Kidney glomerular epithelial cell (primary cell): ENCODE measurements at places on chromosomes 3 and 15.

DNA sequence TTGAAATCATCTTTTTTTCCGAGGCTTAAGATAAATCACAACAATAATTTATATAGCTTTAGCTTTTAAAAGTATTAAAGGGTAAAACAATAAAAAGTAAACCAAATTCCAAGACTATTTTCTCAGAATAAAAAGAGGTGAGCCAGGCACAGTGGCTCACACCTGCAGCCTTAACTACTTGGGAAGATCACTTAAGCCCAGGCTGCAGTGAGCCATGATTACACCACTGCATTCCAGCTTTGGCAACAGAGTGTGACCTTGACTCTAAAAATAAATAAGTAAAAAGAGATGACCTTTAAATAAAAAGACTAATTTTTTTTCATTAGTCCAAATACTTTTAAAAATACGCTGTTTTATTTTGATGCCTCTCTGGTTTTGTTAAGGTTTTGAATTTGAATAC, 54.4 kb downstream of the C3orf80 start:
- DNase-seq = no peak

DNA sequence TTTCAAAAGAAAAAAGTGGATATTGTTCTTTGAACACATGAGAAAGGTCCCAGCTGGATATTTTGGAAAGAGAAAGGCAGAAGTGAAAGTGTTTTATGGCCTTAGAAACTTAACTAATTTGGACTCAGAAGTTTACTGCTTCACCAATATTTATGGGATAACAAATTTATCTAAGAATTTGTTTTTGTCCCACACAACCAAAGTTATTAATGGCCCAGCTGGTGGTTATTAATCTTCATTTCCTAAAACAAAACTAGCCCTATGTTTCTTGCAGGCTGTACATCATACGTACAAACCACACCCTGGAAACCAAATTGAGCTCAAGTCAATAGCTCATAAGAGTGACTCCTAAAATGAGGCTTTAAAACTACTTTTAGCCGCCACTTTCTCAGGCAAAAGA, 372.9 kb upstream of the LMCD1 start:
- DNase-seq = no peak

GRCh38 chr3:160464321-160464720, 14.7 kb upstream of the TRIM59 start:
- DNase-seq = no peak

GRCh38 chr3:185605566-185605965, 19.5 kb downstream of the SENP2 start:
- DNase-seq = no peak

- no peak for DNase-seq
Measured at GRCh38 chr15:42131826-42132806, 24.3 kb downstream of the PLA2G4F start.

GRCh38 chr3:122409446-122409845, 6.4 kb downstream of the WDR5B start:
- no peak for DNase-seq

DNA sequence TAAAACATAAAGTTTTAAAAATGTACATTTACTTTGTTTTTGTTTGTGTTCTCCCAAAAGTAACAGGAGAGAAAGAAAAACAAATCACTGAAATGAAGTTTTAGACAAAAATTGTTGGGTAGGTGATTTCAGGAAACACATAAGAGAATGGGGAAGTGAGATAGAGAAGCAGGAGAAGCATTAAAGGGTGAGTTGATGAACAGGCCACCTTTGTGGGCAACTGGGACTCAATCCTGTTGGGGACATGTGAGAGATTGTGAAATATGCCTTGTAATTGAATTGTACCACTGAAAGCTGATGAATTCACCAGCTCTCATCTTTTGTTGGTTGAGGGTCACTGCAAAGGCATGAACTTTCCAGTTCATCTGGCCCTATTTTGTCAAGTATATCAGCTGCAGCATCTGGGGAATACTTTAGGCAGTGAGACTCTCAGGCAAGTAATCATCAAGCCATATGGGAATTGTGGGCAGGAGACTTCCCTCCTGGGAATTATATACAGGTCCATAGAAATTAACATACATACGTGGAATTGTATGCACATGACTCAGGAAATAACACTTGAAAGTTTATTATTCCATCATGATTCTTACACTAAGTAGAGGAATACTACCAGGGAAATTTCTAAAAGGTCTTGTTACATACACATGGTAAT, 181.0 kb downstream of the ZBBX start:
- DNase-seq = no peak

- no peak for DNase-seq
Measured at GRCh38 chr3:168431491-168431890, 335.8 kb upstream of the GOLIM4 start.

DNA sequence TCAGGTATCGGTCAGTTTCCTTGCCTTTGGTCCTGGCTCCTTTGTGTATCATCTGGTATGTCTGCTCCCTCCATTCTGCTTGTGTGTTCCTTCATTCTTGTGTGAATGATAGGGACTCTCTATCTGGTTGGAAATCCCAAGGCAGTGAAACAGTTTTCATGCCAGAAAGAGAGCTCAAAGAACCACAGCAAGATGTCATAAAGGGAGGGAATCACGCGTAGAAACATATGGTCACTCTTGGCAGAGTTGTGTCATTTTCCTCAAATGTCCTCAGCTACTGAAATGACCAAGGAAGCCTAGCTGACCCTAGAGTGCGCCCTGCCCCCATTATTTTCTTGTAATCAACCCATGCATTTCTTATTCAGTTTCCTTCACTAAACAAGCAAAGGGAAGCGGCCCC, 48.0 kb downstream of the RASGRP1 start:
- no peak for DNase-seq

DNA sequence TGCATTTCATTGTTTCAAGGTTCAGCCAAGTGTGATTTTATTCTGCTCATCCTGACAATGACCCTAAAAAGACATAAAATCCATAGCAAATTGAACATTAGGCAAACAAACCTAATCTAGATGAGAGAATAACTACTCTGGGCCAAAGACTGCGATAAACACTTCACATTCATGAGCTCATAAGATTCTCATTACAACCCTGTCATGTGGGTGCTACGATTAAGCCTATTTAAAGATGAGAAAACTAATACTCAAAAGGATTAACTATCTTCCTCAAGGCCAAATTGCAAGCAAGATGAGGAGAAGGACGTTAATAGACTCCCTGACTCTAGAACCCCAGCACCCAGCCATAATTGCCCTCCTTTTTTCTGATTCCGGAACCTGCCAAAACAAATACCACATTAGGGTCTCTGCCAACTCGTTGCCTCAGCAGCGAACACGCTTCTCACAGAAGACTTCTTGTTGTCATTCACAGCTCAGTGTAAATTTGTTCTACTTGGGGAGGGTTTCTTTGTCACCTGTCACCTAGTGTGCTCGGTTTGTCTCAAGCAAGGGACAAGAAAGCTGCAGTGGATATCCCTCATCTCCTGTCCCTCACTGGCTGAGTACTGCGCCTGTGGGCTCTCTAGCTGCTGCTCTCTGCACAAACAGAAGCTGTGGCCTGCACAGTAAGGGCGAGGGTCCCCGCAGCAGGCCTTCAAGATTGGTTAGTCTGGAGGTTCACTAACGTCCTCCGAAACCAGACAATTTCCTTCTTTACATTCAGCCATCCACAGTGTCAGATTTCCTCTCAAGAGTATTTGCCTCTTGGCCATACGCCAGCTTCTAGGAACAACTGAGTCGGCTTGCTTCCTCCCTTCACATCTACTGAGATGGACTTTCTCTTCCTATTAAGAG, 200.0 kb upstream of the UBE2E2 start:
- no peak for DNase-seq
